Stimulated activated CD4-positive, alpha-beta T cell treated with anti-CD3 and anti-CD28 coated beads, Interleukin-15, amount 100 ng/mL, for 1 hour (primary cell): ENCODE measurements at places on chromosomes 2 and 18.

DNA sequence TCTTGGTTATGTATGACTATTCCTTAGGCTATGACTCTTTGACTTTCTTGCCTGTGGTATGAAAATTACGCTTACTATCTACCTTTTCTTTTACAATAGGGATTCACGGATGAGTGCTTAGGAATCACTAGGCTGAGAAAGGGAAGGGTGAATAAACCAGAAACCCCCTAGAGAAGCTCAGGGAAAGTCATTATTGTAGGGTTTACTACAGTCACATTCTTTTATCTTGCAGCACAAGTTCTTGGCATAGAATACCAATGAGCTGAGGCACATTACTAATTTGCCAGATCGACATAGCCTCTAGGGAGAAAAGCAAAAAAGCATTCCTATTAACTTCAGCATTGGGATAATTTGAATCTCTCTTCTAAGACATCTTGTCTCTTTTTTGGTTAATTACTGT lies 103.3 kb downstream of the ST6GAL2 start:
- no peak for DNase-seq

- no peak for DNase-seq
These were observed 29.3 kb downstream of the DNER start for GRCh38 chr2:229684942-229685562.

- no peak for DNase-seq
These were observed 38.7 kb upstream of the UXS1 start for GRCh38 chr2:106232638-106233349.

- no peak for DNase-seq
These were observed 243.2 kb upstream of the HDAC4 start for GRCh38 chr2:239644011-239644410.

DNA sequence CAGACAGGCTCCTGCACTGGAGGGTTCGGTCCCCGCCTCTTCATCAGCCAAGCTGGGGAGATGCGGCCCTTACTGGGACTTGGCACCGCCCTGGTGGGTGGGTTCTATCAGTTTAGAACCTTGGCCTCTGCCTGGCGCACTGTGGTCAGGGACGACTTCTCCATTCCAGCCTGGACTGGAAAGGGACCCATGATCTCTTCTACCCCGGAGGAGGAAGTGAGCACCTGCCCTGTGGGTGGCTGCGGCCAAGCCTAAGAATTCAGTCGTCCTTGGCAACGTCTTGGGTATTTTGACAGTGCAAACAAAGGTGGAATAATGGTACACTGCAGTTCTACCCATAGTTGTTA lies 106.9 kb upstream of the CD302 start:
- DNase-seq = no peak

- no peak for DNase-seq
These were observed 54.7 kb downstream of the UGGT1 start for GRCh38 chr2:128145651-128146050.

DNA sequence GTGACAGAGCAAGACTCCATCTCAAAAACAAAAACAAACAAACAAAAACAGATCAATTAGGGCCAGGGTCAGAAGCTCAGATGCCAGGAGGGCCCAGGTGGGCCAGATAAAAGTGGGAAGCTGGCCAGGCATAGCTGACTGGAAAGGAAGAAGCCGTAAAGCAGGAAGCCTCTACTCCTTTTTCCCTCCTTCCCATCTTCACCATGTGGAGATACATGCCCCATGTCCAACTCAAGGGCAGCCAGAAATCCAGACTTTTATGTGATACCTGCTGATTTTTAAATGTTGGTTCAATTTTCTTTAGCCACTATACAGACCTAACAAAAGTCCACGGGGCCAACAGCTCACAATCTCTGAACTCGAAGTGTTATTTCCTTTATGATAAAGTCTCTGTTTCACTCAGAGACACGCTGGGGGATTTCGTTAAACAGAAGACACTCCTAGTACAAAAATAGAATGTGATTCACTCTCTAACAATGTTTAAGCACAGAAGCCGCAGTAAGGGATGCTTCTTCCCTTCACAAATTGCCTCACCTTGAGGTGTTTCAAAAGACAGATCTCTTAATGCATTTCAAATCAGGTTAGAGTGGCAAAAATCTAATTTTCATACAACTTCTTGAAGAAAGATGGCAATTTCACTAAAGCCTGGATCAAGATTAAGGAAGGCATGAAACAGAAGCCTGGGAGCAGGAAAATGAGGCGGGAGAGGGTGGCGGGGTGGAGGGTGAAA lies 14.0 kb downstream of the TMEM247 start:
- no peak for DNase-seq

- no peak for DNase-seq
These were observed 87.9 kb downstream of the ZNF804A start for GRCh38 chr2:184685999-184686841.

DNA sequence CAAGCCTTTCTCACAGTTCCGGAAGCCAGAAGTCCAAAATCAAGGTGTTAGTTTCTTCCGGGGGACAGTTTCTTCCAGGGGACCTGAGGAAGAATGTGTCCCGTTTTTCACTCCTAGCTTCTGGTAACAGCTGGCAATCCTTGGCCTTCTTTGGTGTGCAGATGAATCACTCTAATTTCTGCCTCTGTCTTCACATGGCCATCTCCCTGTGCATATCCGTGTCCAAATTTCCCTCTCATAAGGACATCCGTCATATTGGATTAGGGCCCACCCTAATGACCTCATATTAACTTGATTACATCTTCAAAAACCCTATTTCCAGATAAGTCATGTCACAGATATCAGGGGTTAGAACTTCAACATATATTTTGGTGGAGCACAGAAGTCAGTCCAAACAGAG lies 141.4 kb downstream of the ZEB2 start:
- DNase-seq = no peak

GRCh38 chr18:22523481-22523880 lies 105.8 kb upstream of the CTAGE1 start:
- DNase-seq = no peak

DNA sequence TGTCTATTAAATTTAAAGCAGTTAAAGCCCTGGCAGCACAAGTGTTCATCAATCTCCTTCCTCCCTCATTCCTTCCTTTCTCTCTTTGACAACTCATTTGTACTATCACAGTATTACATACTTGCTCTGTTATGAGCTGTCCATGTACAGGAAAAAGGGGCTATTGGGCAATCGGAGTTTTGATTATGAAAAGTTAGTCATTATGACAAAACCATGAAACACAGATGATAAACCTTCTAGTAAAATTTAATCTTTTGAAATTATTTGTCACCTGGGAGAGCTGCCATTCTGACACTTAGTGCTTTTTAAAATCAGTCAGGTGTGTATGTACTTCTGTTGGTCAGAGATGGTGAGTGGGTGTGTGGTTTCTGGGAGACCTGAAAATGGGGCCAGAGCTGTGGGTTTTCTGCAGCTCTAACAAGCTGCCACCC lies 39.4 kb downstream of the MAP4K4 start:
- no peak for DNase-seq

DNA sequence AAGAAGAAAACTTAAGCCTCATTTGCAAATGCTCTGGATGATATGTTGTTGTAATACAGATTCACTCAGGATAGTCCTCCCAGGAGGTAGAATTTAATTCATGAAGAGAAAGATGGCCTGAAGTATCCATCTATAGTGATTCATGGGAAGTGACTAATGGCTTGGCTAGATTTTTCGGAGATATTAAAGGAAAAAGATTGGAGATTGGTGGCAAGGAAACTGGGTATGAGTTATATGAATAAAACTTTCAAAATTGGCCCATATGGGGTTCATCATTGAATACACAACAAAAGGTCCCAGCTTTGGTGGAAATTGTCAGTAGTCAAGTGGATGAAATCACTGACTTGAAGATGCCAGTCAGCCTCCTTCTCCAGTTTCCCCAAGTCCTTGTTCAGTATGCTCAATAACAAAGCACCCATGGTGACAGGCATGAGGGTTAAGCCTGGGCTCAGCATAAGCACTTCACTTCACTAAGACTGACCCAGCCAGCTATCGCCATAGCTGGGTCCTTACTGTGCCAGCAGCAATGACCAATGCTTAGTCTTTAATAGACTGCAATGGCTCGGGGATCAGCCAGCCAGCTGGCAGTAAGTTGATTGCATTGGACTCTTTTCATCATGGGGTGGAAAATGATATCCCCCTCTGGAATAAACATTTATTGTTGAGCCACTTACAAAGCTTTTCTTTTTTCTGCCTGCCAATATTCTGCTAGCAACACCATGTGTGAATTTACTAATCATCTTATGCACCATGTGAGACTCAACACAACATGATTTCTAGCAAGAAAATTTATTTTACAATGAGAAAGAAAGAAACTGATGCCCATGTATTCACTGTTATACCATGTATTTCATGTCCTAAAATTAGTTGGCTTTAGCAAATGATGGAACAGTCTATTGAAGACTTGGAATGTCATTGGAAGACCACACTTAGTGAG lies 176.6 kb upstream of the TACR1 start:
- DNase-seq = no peak

DNA sequence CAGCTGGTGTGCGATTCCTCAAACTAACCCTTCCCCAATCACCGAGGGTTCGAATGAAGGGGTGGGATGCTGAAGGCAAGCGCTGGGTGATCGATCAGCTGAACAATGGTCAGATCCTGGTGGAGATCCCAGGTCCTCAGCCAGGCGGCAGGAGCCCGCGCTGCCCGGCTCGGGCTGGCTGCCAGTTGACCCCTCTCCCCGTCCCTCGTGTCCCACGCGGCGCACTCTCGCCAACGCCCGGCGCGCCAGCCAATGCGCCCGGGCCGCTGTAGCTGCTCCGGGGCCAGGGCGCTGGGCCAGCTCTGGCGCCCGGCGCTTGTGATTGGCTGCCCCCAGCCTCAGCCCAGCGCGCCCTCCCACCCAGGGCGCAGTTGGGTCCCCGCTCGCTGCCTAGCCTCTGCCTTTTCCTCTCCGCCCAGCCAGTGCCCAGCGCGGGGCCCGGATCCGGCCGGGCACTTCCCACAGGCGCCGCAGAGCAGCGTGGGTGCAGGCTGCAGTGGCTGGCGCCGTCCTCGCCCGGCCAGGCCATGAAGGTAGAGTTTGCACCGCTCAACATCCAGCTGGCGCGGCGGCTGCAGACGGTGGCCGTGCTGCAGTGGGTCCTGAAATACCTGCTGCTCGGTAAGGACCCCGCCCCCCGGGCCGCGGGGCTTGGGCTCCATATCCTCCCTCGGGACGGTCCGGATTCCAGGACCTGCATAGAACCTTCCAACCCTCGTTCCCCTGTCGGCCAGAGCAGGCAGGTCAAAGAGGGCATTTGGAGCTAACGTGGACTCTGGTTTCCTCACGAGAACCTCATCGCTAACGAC lies at the start of gene MOGAT1:
Gene MOGAT1 (plus strand): TSS at position 400 of the 809 bp plus-strand sequence. CDS start 128 bp downstream, at position 528.
- DNase-seq = no peak

DNA sequence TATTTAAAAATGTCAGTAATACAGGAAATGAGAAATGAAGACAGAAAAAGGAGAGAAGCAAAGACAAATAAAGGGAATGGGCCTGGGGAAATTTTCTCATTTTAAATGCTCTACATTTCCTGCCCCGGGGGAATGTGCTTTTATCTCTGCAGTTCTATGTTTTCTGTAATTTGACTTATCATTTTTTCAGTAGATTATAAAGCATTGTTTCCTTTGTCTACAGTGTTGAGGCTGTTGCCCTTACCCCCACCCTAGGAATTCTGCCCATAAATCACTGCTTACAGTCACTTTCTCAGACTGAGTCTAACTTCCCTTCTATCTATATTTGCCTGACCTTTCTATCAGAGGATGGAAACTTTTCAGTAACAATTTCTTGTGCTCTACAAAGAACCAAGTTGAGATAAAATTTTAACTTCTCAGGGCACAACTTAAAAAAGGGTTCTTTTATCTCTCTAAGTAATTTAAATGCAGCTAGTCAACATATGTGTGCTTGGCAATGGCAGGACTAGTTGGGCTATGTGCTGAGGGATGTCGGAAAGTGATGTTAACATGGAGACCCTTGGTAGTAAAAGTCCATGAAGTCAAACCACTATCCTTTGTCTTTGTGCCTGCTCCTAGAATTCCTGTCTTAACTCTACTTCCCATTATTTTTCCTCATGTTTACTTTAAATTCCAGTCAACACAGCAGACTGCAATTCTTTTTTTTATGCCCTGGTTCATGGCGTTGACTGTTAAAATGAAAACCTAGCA lies 146.5 kb upstream of the MMADHC start:
- no peak for DNase-seq

DNA sequence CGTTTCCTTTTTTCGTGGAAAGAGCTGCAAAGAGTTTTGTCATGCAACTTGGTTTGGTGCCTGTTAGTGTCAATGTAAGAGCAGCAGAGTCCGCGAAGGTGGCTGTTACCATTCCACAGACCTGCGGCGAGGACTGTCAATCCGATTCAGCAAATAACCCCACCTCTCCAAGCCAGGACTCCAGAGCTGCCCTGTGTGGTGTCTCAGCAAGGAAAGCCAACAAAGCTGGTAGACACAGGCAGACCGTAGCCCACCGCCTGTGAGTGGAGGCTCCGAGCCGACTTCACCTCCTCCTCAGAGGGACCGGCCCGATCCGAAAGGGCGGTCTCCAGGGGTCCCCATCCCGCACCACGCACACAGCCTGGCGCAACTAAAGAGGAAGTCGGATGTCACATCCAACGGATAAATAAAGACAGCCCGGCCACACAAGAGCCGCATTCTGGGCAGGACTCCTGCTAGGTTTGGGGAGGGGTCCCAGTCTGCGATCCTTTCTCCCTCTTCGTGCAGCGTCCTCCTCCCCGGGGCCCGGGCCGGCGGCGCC lies 819 bp downstream of the ANKRD44 start:
- peak; percentile 19 for DNase-seq

- no peak for DNase-seq
These were observed 46.5 kb downstream of the ZFP36L2 start for GRCh38 chr2:43179942-43180341.
